Fibroblast of gingiva (primary cell): ENCODE measurements at places on chromosomes 1 and 21.

GRCh38 chr1:222390181-222390580 lies 157.7 kb downstream of the HHIPL2 start:
- peak; percentile 9 for DNase-seq

DNA sequence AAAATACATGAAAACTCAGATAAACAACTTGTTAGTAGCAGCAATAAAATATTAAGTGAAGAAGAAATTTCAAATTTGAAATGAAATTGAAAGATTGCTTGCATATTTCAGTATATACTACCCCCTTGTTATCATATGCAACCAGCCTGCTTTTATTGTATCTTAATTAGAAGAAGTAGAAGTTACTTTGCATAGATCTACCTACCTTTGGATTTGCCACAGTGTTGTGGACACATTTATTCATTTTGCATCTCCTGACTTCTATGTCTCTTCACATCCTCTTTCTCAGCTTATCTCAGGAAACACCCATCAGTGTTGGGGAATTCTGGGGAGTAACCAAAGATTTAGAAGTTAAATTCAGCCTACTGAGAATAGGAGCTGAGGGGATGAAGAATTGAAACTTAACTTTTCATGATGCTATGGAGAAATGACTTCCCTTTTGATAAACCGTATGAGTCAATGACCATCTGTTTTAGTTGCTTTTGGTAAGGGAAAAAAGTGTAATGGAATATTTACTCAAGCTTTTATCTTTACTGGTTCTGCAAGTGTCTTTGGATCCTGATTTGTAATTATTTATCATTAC lies 96.9 kb downstream of the RGL1 start:
- DNase-seq = no peak

GRCh38 chr1:170530972-170531757 lies 801 bp upstream of the GORAB start:
- DNase-seq = peak; percentile 59

DNA sequence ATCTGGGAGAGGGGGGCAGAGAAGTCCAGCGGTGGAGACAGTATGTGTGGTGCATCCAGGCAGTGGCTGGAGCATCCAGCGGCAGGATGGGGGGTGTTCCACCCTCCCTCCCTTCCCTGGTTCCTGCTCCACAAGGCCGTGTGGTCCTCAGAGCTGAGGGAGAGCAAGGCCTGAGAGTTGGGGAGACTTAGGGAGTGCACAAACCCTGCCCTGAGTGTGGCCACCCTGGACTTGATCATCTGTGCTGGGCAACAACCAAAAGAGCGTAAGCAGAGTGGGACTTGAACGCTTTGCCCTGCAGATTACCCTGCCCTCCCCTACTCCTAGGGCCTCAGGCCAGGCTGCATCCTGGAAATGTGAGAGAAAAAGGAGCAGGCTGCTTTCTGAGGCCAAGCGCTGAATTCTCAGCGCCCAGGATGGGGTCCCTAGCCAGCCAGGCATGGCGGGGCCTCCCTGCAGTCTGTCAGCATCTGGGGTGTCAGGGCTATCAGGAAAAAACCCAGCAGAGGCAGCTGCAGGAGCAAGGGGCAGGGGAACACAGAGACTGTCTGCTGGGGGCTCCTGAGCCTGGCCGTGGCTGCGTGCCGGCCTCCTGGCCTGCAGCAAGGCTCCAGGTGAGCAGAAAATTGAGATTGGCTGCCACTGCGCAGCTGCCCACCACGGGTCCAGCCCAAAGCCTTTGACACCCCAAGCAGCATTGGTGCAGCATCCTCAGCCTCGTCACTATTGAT lies 266.2 kb downstream of the NPHP4 start:
- no peak for DNase-seq

GRCh38 chr1:190303501-190303900 lies 174.2 kb downstream of the BRINP3 start:
- DNase-seq = no peak

- peak; percentile 15 for DNase-seq
These were observed 803 bp downstream of the COP1 start for GRCh38 chr1:176206006-176206960.

DNA sequence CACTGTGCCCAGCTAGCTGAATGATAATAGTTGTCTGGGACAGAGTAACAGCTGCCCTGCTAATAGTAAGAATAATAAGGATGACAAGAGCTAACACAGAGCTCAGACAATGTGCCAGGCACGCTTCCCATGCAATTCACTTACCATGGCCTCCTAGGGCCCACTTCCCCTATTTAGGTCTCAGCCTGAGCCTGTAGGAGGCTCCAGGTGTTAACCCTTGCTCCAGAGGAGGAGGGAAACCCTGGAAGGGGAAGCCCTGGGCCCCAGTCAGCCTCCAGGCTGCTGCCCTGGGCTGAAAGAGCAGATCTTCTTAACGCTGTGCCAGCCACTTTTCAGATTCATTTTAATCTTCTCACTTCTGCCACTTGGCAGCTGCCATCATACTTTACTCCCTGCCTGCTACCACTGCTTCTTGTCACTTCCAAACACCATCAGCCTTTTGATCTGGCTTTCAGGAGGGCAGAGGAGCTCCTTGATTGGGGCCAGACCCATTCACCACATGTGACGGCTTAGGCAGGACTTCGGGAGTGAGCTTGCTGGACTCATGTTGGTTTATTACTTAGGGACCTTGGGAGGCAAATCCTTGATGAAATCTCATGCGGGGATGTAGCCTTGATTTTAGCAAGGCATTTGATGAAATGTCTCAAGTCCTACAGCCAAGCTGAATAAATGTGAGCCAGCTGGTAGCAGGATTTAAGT lies 66.7 kb upstream of the PARP1 start:
- DNase-seq = no peak

GRCh38 chr1:94025383-94026340 lies 95.3 kb downstream of the ABCA4 start:
- DNase-seq = peak; percentile 51

DNA sequence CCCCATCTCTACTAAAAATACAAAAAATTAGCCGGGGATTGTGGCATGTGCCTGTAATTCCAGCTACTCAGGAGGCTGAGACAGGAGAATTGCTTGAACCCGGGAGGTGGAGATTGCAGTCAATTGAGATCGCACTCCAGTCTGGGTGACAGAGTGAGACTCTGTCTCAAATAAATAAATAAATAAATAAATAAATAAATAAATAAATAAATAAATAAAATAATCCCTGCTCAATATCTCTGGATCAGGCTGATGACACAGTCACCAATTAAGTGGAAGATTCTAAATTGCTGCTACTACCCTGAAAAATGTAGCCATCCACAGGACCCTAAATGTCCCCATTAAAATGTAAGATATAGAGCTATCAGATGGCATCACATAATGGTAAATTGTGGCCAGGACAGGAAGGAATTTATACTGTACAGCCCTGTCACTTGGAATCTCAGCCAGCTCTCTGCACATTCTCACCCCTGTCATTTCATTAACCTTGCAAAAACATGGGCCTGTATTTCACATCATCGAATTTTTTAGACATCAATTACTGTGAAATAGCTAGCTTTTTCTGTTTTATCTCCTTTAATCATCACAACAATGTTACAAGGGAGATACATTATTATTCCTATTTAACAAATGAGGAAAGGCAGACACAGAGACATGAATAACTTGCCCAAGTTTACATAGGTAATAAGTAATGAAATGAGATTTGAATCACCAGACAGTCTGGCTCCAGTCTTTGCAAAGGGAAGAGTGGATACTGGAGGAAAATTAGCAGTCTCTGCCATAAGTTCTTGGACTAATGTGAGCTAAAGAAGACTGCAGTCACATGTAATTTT lies 56.7 kb upstream of the NTPCR start:
- DNase-seq = no peak

DNA sequence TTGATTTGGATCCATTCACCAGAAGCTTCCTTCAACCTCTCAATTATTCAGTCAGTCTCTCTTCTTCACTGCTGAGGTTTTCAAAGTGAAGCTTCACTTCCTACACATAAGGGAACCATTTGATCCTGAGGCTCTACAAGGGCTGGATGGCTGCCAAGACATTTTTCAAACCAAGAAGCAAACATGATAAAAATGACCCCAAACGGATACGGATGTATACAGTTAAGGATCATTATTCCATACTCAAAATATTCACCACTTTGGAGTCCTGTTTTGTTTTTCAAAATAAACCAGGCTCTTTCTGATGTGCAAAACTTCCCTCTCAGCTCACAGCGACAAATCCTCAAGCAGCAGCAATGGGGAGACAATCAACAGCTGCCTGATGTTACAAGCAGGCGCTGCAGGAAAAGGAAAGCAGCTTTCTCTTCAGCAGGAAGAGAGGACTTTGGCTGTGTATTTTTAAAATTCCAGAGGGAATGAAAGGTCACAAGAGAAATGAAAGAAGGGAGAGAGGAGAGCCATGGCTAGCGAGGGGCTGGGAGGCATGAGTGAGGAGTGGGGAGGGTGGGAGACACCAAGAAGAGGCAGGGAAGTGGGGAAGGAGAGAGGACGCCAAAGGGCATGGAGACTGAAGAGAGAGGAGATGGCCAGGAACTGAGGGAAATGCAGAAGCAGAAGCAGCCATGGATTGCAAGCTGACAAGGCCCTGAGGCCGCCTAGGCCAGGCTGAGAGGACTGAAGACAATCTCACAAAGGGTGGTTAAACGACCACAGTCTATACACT lies 145.4 kb downstream of the SLC45A1 start:
- peak; percentile 77 for DNase-seq

- DNase-seq = no peak
These were observed 60.8 kb downstream of the ELK4 start for GRCh38 chr1:205570796-205571537.

DNA sequence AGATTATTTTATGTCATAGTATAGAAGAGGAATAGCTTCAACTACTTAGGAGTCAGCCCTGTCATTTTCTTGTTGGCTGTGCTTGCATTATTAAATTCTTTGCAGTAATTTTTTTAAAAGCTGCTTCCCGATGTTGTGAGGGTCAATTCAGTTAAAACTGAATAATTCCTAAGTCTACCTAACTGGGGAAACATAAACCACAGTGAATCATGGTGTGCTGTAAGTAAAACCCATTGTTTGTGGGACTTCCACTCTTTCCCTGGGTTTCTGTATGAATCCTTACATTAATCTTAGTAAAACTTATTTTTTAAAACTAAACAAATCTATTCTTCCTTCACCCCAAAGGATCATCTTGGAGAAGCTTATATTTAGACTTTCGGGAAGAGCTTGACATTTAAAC lies 4.4 kb downstream of the SUCO start:
- no peak for DNase-seq

GRCh38 chr1:100502052-100502792 lies 35.7 kb upstream of the GPR88 start:
- DNase-seq = peak; percentile 39

DNA sequence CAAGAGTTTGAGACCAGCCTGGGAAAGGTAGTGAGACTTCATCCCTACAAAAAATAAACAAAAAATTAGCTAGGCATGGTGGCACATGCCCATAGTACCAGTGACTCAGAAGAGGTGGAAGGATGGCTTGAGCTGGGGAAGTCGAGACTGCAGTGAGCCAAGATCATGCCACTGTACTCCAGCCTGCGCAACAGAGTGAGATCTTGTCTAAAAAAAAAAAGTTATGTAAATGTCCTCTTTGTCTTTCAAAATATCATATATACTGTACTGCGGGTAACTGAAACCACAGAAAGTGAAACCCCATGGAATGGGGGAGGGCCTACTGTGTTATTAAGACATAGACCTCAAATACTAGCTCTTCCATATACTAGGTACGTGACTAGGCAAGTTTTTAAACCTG lies 20.8 kb downstream of the ACADM start:
- DNase-seq = no peak

GRCh38 chr1:88327391-88328267 lies 356.4 kb upstream of the PKN2 start:
- DNase-seq = peak; percentile 62

DNA sequence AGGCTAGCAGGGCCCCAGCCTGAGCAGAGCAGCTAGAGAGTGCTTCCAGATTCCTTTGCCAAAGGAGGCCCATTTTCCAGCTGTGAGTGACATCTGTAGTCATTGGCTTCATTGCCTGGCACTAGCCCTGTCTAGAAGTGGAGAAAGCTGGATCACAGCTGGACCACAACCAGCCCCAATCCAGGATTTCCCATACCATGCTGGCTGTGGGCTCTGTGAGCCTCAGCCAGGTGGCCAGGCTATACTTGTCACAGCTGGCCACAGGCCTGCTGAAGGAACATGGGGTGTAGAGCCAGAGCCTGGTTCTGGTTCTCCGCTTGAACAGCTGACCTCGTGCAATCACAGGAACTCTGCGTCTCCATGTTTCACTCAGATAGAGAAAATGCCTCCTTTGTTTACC lies 36.6 kb downstream of the RIMKLA start:
- DNase-seq = no peak

- no peak for DNase-seq
These were observed 17.0 kb upstream of the TMEM54 start for GRCh38 chr1:32918179-32918578.

DNA sequence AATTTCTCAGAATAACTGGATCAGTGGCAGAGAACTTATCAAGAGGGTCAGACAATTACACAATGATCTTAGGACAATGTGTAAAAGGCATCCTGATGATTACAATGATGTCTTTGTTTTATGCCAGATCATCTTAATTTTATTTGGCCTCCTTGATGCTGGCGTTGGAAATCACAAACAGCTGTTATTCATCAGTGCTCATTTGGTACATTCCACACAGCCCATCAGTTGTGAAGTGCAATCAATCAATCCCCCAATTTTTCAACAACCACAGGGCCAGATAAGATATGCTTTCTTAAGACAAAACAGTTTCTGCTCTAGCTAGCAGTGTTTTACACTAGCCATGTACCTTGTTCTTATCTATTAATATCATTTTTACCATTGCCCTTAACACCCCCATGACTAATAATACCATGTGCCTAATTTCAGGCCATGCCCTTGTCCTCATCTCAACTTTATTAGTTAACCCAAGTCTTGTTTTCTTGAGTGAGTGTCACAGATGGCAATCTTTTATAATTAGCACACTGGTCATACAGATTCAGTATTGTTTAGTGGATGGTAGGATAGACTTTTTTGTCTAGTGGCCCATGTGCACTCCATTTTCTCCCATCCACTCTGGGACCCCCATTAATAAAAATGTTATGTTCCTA lies 40.8 kb upstream of the COL24A1 start:
- DNase-seq = no peak
